Stimulated activated CD8-positive, alpha-beta memory T cell treated with anti-CD3 and anti-CD28 coated beads, Interleukin-7, amount 100 ng/mL, for 1 hour (primary cell): ENCODE measurements at places on chromosomes 13 and 19.

GRCh38 chr19:57088133-57088532 lies 31.7 kb upstream of the USP29 start:
- DNase-seq: no peak

- no peak for DNase-seq
Measured at GRCh38 chr13:31067416-31068118, 94.1 kb downstream of the HSPH1 start.

GRCh38 chr13:28306325-28306724 lies 168.0 kb downstream of the PAN3 start:
- no peak for DNase-seq

GRCh38 chr19:41437944-41438574 lies 1.7 kb downstream of the DMAC2 start:
- no peak for DNase-seq

GRCh38 chr13:28426381-28426780 lies 68.5 kb downstream of the FLT1 start:
- no peak for DNase-seq

- no peak for DNase-seq
Measured at GRCh38 chr13:28540612-28541011, 45.7 kb upstream of the FLT1 start.

- no peak for DNase-seq
Measured at GRCh38 chr13:48231933-48232332, 1.1 kb upstream of the ITM2B start.

DNA sequence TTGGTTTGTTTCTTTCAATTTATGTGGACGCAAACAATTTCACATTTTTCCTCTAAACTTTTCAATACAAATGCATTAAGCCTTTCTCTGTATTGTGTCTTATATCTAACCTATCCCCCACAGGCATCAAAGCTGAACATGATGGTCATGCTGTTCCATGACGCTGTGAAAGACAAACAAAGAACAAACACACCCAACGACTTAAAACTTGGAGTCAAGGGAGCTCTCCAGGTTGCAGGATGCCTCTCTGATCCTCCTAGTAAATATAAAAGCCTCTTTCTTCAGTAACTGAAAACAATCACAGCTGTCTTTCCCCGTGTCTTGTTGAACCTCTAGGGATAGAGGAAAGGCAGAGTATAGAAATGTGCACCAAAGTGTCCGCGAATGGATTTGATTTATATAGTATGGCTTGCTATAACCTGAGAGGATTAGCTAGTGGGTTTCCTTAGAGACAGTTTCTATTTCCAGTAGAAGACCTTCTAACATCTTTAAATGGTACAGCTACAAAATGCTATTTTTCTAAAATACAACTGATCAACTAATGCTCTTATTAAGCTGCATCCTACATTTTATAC lies 43.1 kb downstream of the PCDH9 start:
- no peak for DNase-seq

GRCh38 chr13:85879014-85879413 lies 79.8 kb upstream of the SLITRK6 start:
- DNase-seq: no peak

DNA sequence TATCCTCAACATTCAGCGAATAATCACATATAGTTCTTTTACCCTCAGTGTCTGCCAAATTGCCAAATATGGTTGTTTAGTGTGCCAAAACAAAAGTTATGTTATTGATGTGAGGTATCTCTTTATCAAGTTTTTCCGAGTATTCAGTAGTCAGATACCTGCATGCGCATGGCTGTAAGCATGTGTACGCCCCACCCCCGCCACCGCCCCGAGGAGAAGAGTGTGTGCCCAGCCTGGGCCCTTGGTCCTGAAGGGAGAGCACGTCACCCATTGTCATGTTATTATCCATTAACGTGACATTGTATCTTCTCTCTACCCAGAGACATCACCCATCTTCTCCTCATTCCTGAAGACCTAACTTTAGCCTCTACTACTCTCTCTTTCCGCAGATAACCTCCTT lies 147.0 kb downstream of the SHISA2 start:
- DNase-seq: no peak

- no peak for DNase-seq
Measured at GRCh38 chr13:53326716-53327115, 298.1 kb downstream of the OLFM4 start.

DNA sequence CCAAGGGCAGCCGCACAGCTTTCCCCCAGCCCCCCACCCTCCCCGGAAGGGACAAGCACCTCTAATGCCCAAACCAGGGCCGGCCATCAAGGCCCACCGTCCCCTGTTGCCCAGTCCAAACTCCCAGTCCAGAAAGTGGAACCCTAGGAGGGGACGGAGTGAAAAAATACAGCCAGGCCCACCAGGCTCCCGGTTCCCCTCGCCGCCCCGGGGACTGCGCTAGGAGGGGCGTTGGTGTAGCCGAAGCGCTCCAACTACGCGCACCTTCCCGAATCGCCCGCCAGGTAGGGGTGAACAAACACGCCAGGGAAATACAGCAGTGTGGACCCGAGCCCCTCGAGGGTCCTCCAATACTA lies 1.3 kb downstream of the KLF16 start:
- no peak for DNase-seq

- DNase-seq: no peak
Measured at GRCh38 chr13:46571189-46571908, 18.4 kb downstream of the LRCH1 start.

DNA sequence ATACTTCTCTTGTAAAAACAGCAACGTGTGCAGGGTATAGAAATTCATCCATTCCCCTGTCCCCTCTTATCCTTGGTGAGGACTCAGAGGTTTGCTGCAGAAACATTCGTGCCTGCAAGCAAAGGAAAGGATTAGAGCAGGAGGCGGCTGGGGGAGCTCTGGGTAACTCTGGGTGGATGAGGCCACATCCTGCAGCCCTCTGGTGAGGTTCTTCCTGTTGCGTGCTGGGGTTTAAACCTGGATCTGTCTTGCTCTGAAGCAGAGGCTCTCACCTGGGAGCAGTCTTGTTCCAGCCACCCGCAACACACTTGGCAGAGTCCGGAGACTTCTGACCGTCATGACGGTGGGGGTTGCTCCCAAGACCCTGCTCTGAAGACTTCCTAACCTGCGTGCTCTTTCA lies 69.2 kb downstream of the ATP11A start:
- no peak for DNase-seq

- DNase-seq: no peak
Measured at GRCh38 chr19:17163652-17164051, 51.5 kb upstream of the USE1 start.

DNA sequence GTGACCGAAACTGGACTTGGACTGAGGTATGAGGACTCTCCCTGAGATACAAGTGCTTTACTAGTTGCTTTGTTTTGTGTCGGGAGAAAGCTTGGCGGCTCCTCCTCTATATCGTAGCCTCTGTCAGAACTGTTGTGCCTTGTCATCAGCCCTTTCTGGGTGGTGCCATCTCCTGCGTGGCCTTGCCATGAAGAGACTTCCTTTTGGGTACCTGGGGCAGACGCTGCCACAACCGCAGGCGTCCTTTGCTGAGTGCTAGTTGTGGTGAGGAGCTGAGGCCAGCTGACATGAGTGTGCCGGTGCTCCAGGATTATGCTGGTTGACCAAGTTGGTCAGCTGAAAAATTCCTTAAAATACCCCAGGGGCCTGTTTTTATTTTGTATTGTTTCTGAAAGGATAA lies 124.5 kb downstream of the AKAP11 start:
- DNase-seq: no peak

DNA sequence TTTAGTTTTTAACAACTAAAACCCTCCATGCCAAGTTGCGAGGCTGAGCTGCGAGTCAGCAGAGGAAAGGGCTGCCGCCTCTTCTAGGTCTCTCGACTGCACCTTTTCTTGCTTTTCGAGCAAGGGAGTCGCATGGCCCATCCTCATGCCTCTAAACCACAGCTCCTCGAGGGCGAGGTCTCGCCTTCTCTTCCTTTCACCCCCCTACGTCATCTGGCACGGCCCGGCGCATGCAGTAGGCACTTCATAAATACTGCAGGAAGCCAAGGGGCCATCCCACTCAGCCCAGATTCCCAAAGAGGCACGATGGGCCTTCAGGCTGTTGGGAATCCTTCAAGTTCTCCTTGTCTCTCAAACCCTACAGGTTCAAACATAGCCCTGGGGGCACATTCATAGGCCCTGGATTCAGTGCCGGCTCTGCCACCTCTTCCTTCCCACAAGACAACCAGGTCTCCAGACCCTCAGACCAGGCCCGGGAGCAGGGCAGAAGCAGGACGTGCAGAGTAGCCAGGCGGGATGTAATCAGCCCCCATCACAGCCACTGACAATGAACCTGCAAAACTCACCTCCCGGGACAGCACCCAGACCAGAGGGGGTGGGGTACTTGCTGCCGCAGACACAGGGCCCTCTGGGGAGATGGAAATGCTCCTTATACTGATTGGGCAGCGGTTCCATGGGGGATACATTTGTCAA lies 41.7 kb downstream of the GGACT start:
- no peak for DNase-seq

GRCh38 chr19:33117501-33117900 lies 14.4 kb upstream of the WDR88 start:
- no peak for DNase-seq

- DNase-seq: no peak
Measured at GRCh38 chr13:39148513-39148961, 110.3 kb downstream of the NHLRC3 start.

DNA sequence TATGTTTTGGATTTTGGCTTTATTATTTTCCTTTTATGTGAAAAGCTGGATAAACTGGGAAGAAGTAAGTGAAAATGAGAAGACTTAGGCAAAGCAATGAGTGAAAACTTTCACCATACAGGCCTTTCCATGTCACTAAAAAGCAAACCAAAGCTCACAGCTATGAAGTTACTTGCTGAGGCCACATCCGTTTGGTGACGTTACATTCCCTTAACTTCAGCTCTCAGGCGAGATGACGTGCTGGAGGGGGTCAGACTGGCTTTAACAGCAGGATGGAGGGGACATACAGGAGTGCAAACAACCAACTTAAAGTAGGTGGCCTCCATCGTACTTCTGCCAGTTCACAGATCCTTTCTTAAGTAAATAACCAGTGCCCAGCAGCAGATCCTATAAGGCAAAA lies 522.3 kb downstream of the MYO16 start:
- no peak for DNase-seq
